Smooth muscle cell of the coronary artery (primary cell): ENCODE measurements at places on chromosomes 12 and 14. TPM values are rescaled to one million over a fixed set of nuclear protein-coding genes. Genes with fewer than 3 reads are reported as not detected.

IGFBP6 gene
- total RNA-seq: 364 and 722 TPM in 2 replicates

KRT71 gene
- not detected in 2 replicates for total RNA-seq

RIMBP2 gene
- not detected in 2 replicates for total RNA-seq

EML5 gene
- total RNA-seq: 0.70 TPM in 1 of 2 replicates, not detected in the other
